ENCODE measurements at places on chromosomes 5 and 9.

GRCh38 chr9:123048748-123049147 lies 15.3 kb downstream of the GPR21 start:
- DNase-seq, result no peak

DNA sequence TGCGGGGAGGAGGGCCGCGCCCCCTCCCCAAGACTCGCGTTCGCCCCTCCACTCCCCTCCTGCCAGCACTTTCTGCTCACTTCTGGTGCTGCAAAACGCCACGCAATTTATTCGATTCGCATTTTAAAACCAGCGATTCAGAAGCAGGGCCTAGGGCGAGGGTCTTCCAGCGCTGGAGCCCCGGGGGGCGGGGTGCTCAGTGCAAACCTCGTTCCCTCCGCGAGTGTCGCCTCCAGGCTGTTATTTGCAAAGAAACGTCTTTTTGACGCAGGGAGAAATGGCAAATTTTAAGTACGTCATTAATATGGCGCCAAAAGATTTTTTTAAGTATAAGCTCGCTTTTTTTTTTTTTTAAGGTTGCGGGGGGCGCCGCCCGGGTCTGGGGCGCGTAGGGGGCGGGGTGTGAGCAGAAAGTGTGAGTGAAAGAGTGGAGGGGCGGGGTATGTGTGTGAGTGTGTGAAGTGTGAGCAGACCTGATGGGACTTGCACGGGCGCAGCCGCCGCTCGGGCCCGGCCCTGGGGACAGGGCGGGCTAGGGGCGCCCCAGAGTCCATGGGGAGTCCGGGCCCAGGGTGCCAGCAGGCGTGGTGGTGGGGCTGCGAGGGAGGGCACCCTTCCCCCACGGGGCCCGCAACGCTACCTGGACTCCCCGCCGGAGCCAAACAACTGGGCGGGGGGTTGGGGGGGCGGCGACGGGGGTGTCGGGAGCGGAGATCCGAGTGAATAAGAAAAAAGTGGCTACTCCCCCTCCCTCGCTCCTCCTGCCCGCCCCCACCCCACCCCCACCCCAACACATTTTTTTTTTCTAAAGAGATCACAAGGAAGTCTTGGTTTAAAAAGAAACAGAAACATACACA lies at the start of gene JADE2:
Gene JADE2, plus strand, starts transcription at position 845 of the 857 bp plus-strand sequence. CDS start 10,188 bp downstream, outside the sequence.
- DNase-seq, result peak; percentile 49

GRCh38 chr9:114836769-114837168 lies 30.9 kb upstream of the TNFSF15 start:
- DNase-seq, result no peak

GRCh38 chr5:111743988-111744387 lies 13.0 kb downstream of the NREP start:
- DNase-seq, result no peak

DNA sequence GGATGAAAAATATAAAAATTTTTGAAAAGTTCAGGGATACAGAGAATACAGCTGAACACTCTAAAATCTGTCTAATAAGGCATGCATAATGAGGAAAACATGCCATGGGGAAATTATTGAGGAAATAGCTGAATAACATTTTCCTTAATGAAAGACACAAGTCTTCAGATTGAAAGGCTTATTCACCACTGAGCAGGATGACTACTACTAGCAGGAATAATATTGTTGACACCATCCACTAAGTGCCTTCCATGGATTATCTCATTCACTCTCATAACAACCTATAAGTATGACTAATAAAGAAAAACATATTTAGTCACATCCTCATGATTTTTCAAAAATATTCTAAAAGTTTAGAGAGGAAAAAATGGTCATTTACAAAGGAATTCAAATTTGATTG lies 96.7 kb upstream of the FER start:
- DNase-seq, result no peak

GRCh38 chr9:131289301-131290035 lies at the start of gene PLPP7:
PLPP7 (plus strand) TSS chr9:131289723; CDS start chr9:131289998, 275 bp downstream.
- no peak for DNase-seq

DNA sequence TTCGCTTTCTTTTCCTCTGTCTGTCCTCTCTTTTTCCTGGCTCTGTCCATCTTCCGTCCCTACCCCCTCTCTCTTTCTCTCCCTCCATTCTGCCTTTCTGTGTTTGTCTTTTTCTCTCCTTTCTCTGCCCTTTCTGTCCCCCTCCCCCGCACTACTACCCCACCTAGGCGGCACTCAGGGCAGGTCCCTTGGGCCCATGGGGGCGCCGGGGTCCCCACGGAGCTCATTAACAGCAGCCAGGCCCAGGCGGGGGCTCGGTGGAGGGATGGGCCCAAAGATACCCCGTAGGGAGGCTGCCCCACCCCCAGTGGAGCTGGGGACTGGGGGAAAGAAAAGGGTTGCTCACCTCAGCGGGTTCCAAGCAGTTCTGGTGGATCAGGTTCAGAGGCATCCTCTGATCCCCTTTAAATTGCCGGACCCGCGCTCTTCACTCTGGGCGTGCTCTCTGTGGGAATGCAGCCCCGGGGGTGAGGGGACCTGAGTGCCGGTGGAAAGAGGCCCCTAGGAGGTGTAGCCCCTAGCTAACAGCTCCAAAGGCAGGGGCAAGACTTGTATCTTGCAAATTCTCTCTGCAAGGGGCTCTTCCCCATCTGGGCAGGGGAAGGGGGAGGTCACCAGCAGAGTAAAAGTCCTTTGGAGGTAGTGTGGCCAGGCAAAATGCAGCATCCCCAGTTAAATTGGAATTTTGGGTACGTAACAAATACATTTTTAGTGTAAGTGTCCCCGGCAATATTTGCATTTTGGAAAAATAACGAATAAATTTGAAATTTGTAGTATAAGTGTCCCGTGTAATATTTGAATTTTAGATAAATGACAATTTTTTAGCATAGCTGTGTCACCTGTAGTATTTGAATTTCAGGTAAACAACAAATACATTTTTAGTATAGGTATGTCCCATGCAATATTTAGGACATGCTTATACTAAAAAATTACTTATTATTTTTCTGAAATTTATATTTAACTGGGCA lies 7.4 kb downstream of the LHX2 start:
- DNase-seq, result no peak

DNA sequence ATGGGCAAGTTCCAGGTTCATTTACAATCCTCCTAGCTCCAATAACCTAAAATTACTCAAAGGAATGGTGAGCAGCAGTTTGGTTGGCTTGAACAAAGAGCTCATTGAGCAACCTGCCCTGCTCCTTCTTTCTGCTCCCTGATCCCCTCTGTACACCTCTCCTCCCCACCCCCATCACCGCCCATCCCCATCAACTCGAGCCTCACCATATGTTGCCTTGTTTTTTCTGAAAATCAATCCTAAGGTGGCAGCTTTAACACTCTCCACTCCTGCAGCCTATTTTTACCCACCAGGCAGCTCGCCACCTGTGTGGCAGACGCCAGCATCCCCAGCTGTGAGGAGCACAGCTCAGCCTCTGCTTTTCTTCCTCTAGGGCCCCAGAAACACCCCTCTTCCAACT lies 533.4 kb upstream of the BRINP1 start:
- DNase-seq, result no peak

DNA sequence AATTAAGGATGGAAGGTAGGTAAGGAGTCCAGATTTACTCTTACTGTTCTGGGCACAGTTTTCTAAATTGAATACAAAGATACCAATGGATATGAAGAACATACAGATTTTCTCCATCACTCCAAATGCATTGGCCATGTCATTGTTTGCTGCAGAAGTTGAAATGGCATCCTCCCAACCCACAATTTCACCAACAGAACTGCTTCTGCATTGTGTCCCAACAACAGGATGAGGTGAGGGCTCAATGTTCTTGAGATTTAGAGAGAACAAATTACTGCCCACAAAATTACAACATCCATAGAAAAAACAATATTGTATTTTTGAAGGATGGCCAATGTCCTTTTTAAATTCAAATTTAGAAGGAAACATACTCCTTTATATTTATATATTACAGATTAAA lies 88.9 kb downstream of the NUDT12 start:
- DNase-seq, result no peak

GRCh38 chr5:103590221-103590620 lies 27.6 kb upstream of the NUDT12 start:
- DNase-seq, result no peak

DNA sequence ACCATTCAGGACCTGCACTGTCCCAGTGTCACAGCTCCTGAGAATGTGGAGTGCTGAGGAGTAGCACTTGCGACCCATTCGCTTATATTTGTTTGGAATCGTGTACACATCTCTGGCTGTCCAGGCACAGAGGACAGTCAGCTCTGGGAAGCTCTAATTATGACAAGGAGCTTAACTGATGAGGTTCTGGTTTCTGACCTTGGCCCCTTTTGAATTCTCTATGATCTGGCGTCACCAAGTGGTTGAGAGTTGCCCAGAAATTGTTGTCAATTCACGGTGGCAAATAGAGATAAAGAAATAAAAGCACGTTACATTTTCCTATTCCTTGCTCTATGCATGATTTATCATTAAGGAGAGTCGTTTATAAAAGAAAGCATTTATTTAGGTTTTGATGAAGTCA lies 34.9 kb upstream of the LECT2 start:
- DNase-seq, result no peak

DNA sequence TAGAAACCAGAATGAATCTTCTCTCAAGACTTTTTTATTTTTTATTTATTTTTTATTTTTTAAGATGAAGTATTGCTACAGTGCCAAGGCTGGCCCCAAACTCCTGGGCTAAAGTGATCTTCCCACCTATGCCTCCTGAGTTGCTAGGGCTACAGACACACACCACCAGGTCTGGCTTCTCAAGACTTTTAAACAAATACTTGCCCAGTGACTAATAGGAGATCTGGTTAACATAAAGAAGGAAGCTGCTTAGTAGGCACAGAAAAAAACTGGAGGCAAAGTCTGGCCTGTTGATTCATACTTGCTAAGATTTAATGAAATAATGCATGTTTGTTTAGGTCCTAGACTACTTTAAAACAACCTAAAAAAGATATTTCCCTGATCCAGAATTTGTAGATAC lies 43.8 kb downstream of the SLC38A9 start:
- no peak for DNase-seq

DNA sequence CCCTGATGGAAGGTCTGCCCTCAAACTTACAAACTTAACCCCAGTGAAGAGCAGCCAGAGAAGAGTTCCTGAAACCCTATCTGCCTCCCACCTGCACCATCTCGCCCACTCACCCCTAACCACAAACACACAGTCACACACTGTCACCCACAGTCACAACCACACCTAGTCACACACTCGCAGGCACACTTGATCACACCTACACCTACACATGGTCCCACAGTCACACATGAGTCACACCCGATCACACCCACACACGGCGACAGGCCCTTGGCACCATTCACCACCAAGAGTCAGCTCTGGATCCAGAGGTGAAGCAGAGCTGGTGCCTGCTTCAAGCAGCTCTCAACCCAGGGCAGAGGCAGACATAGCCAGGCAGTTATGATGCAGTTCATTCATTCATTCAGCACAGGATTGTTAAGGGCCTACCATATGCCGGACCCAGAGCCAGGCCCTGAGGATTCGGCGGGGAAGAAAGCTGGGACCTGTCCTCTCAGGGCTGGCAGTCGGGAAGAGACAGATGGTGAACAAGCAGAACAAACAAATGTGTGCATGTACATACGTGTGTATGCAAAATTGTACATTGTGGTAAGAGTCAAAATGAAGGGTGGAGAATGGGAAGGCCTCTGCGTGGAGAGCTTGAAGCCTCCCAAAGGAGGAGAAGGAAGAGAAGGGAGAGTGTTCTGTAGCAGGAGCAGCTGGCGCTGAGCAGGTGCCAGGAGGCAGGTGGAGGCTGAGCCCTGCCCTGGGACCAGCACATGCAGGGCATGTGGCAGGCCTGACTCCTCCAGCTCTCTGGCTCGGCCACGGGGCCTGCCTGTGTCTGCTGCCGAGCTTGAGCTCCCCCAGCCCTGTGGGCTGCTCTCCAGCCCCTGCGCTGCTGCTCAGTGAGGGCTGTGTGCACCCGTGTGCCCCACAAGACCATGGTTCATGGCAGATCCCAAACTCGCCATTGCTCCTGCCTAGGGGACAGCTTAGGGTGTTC lies 6.4 kb downstream of the TSPAN17 start:
- DNase-seq, result no peak

GRCh38 chr5:139705191-139705590 lies 57.0 kb downstream of the CXXC5 start:
- peak; percentile 3 for DNase-seq

- DNase-seq, result no peak
Observed at GRCh38 chr9:97980918-97981845, 2.0 kb upstream of the ANP32B start.

- no peak for DNase-seq
Observed at GRCh38 chr5:151686674-151687407, at the start of gene SPARC. SPARC (minus strand) TSS chr5:151686915; CDS start chr5:151676188, 10,727 bp downstream.

GRCh38 chr9:76873821-76874220 lies 32.1 kb downstream of the PRUNE2 start:
- DNase-seq, result no peak

DNA sequence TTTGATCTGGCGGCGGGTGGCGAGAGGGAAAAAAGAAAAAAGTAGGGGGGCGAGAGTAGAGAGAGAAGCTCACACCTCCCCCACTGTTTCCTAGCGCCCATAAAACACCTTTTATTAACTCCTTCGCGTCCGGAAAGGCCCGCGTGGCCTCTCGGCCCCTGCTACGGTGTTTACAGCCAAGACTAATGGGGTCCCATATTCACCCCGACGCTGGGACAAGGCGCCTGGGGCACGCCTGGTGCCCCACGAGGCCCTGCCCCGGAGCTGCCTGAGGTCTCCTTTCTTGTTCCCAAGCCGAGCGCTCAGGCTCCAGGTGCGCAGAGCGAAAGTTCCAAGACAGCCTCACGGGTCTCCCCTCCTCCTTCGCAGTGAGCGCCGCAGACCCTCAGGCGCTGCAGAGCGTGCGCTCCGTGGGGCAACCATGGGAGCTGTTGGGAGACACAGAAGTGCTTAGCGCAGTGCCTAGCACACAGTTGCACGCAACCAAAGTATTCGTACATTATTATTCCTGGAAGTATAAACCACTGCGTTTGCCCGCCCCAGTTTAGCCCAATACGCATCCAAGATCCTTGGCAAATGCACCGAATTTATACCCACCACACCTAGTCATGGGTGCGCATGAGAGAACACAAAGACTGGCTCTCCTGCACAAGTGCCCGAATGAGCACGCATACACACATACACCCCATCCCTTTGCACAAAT lies 4.3 kb downstream of the HAND1 start:
- DNase-seq, result no peak

DNA sequence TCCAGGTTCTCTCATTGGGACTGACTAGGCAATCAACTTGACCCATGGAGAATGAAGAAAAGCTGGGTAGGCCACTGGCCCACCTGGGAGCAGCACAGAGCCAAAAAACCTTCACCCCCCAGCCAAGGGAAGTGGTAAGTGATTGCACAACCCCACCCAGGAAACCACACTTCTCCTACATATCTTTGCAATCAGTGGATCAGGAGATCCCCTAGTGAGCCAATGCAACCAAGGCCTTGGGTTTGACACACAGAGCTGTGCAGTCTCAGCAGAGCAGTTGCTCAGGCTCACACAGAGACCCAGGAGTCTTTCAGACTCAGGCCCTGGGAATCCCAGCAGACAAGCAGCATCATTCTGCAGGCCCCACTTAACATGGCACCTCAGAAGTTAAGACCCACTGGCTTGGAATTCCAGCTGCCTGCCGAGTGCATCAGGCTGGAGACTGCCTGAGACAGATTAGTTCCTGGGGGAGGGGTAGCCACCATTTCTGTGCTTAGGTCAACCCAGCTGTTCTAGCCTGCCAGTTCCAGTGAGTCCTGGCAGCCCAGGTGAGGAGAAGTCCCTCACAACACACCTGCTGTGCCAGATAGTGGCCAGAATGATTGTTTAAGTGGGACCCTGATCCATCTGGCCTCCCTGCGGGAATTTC lies 136.4 kb downstream of the SAXO1 start:
- no peak for DNase-seq
